ENCODE measurements at places on chromosomes 7 and 10.

- no peak for DNase-seq
Measured at GRCh38 chr7:101936611-101937231, 119.3 kb downstream of the CUX1 start.

- DNase-seq: no peak
Measured at GRCh38 chr7:69661342-69661741, 63.1 kb downstream of the AUTS2 start.

- no peak for DNase-seq
Measured at GRCh38 chr7:146359176-146359575, 242.6 kb downstream of the CNTNAP2 start.

DNA sequence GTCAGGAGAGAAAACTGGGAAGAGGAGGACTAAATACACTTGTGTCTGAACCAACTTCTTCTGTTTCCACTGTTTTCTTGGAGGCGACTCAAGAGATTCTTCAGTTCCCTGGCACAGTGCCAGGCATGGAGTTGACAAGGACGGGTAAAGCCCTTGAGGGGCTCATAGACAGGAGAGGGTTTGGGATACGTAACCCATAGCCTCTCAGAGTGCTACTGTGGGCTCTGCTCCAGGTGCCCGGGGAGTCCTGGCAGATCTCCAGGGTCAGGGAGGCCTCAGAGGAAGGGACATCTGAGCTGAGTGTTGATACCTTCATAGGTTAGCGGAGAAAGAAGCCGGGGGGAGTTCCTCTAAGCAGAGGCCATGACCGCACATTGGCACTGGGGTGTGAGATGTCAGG lies 42.0 kb downstream of the GALNT17 start:
- DNase-seq: no peak
